ENCODE measurements at places on chromosomes 6 and 20.

DNA sequence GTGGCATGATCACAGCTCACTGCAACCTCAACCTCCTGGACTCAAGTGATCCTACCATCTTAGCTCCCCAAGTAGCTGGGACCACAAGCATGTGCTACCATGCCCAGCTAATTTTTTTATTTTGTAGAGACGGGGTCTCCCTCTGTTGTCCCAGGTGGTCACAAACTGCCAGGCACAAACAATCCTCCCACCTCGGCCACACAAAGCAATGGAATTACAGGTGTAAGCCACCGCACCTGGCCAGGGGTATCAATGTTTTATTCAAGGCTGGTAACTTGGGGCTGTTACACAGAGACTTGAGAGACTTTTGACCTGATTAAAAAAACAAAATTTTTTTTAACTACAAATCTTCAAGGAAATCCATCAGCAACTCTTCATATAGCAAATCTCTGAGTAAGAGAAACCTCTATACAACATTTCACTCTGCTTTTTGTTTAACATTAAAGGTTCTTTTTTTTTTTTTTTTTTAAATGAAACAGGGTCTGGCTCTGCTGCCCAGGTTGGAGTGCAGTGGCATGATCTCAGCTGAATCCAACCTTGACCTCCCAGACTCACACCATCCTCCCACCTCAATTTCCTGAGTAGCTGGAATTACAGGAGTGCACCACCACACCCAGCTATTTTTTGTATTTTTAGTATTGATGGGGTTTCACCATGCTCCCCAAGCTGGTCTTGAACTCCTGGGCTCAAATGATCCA is 5.9 kb downstream of the EIF2S2 start:
- no peak for DNase-seq

- DNase-seq, result no peak
Measured at GRCh38 chr20:21520702-21521595, 7.1 kb upstream of the NKX2-2 start.

- no peak for DNase-seq
Measured at GRCh38 chr6:73285674-73286283, 22.8 kb upstream of the KHDC1 start.

GRCh38 chr6:13615792-13616120 is 621 bp downstream of the NOL7 start:
- DNase-seq, result peak; percentile 31

DNA sequence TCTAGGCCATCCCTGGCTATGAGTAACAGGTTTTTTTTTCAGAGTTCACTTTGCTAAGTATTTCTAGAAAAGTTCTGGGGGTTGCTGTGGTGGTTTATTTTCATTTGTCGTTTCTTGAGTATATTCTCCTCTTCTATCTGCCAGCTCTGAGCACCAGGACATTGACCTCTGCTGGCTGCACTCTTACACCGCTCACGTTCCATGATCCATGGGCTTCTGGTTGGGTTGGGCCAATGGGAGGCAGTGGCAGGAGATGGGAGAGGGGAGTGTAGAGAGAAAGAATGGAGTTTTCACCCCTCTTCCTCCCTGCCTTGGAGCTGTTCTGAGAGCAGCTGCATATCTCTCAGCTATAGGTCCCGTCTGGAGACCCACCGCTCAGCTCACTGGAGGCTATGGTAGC is 161.0 kb upstream of the ATXN1 start:
- DNase-seq, result no peak

DNA sequence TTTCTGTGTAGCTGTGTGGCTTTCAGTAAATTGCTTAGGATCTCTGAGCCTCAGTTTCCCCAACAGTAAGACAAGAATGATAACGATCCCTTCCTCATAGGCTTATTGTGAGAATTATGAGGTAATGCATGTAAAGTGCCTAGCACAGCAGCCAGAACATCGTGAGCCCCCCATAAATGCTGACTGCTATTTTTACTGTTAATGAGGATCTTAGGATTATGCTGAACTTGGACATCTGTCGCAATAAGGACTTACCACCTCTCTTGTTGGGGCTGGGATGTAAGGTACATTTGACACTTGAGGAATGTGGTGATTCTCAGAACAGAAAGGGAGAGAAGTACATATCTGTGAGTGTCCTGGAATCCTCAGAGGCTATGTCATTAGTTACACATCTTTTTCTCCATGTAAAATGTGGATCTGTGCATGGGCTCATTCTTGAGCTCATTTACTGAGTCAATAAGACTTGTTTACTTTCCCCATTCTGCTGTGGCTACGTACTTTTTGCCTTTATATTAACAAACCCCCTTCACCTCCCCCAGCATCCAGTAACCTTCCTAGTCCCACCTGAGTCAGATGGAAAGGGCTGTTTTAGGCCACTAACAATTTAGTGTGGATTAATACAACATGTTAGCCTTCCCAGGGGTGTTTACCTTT is 64.4 kb upstream of the PLEKHG1 start:
- DNase-seq, result no peak

GRCh38 chr6:111258615-111259088 is 171.3 kb downstream of the SLC16A10 start:
- no peak for DNase-seq

- no peak for DNase-seq
Measured at GRCh38 chr20:10433014-10433622, 904 bp downstream of the MKKS start.

- DNase-seq, result no peak
Measured at GRCh38 chr6:150118203-150118602, 24.6 kb upstream of the PPP1R14C start.

All from effector CD8-positive, alpha-beta T cell (primary cell).